ENCODE measurements at places on chromosomes 4 and X.

DNA sequence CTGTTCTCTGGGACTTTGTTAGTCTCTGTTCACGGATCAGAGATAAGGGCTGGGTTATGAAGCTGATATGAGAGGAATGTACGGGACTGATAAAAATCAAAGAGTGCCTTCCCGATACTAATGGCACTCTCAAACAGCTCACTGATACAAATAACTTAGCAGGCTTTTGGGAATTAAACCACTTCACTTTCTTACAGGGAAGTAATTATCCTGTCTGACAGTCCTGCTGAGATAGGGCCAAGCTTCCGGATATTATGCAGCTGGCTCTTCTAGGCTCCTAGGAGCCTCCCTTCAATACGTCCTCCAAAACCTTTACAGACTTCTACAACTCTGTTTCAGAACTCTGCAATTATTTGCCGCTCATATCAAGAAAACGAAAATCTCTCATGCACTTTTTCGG lies 418.0 kb downstream of the NLGN4X start:
- no peak for DNase-seq

DNA sequence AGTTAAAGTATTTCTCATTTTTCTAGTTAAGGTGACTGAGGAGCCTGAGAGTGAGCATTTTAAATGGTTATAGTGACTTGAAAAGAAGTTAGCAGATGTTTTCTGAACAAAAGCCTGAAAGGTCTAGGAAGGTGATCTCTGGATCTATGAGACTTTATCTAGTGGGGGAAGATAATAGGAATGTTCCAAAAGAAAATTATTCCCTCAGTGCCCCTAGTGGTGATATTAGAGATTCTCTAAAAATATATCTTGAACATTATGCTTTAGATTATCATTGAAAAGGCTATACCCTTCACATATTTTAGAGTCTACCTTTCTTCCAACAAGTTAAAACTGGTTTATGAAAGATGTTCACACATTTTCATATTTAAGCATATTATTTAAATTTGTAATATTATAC lies 69.0 kb upstream of the SPANXN1 start:
- no peak for DNase-seq

- DNase-seq, result no peak
These were observed 97.1 kb upstream of the FAM9B start for GRCh38 chrX:9131066-9131465.

- DNase-seq, result no peak
These were observed 46.8 kb upstream of the PDE5A start for GRCh38 chr4:119675391-119675790.

GRCh38 chr4:174389439-174389838 lies 105.7 kb downstream of the CEP44 start:
- no peak for DNase-seq

DNA sequence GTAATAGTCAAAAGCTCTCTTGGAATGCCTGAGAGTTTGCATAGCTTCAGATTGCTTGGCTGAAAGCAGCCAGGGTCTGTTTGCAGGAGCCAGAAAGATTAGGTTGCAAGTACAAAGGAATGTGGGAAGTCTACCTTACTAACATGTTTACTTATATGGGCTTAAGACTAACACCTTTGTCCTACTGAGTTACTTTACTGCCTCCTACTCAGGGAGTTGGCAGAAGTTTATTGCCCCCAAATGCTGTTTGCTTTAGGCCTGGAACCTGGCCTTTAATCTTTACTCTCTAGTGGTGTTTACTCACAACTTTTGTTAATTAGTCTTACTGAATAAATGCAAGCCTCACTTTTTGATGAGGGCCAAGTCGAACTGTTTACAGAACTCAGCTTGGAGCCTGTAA lies 219.4 kb upstream of the ZC4H2 start:
- no peak for DNase-seq

DNA sequence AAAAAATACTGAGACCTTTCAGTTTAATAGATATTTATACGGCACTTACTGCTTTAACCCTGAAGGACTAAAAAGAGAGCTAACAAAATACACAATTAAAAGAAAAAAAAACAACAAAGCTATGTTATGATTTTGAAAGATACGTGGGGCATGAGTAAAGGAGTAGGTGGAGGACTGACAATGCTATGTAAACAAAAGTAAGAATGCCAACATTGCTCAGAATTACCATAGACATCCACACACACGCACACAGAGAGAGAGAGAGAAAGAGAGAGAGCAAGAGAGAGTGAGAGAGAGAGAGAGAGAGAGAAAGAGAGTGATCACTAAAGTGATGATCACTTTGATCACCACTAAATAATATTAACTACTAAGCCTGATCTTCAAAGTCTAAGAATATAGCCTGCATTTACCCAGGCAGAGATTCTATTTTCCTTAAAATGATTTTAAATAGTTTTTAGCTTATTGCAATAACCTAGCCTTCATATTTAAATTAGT lies 313.9 kb upstream of the SPANXN4 start:
- no peak for DNase-seq

- no peak for DNase-seq
These were observed 465 bp downstream of the HNRNPH2 start for GRCh38 chrX:101408532-101408841.

DNA sequence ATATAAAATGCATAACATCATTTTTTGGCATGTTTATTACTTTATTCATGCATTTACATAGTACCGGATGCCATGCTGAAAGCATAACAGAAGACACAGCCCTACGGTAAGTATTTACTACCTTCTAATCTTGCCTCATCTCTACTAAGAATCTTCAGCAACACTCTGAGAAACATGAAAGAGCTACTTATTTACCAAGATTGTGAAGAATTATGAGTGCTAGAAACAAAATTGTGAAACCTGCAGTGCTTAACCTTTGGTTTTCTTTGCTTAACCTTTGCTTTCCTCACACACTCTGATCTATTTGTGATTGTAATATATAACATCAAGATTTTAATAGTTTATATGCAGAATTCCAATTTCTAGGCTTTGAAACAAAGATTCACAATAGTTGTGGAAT lies 7.4 kb downstream of the ANTXR2 start:
- DNase-seq, result no peak

DNA sequence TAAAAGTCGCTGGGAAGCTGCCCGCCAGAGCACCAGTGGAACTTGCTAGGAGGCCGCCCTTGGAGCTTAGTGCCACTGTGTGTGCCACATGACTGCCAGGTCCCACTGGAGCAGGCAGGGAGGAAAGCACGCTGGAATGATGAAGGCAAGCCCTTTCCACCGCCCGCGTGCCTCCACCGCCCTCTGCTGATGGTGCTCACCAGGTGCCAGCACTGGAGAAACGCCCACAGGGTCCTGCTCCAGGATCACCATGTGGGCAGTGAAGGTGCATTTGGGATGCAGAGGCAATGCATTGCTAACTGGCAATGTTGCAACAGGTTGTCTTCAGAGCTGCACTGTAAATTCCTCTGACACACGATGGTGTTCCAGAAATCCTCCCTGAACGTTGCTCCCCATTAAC lies 76.3 kb downstream of the SHROOM2 start:
- no peak for DNase-seq

DNA sequence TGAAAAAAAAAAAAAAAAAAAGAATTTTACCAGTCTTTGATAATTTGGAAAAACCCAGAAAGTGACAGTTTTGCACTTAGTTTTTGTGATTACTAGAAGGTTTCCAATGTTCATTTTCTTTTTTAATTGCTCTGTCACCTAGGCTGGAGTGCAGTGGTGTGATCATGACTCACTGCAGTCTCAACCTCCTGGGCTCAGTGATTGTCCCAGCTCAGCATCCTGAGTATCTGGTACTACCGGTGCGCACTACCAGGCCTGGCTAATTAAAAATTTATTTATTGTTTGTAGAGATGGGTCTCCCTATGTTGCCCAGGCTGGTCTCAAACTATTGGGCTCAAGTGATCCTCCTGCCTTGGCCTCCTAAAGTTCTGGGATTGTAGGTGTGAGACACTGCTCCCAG lies 3.3 kb downstream of the NUDT9 start:
- DNase-seq, result no peak

- DNase-seq, result no peak
These were observed 19.3 kb downstream of the SEL1L3 start for GRCh38 chr4:25843340-25844097.

- DNase-seq, result no peak
These were observed 43.2 kb upstream of the CCDC149 start for GRCh38 chr4:24956091-24956490.

GRCh38 chr4:72295966-72296557 lies 264.3 kb downstream of the NPFFR2 start:
- no peak for DNase-seq
